ENCODE measurements at places on chromosomes 4 and X.
A peak's percentile ranks its signal among the peaks of the same experiment; 100 is the strongest.

- DNase-seq, result no peak
Observed at GRCh38 chr4:11549525-11549924, 120.8 kb upstream of the HS3ST1 start.

- peak; percentile 40 for DNase-seq
Observed at GRCh38 chr4:186192066-186192612, 772 bp downstream of the CYP4V2 start.

DNA sequence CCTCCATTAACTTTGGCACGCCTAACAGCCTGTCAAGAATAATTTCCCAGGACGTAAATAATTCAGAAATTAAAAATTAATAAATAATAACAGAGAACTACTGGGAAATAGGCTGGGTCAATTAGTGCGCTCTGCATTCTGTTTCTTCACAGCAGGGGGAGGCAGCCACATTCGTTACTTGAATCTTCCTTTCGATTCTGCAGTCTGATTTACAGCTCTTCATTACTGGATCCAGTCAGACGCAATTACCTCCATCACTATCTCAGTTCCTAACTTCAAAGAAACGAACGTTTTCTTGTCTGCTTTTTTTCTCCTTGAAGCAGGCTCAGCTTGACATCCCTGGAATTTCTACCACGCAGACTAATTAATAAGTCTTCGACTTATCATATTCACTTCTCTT is 9.0 kb upstream of the RPL34 start:
- DNase-seq, result peak; percentile 22

DNA sequence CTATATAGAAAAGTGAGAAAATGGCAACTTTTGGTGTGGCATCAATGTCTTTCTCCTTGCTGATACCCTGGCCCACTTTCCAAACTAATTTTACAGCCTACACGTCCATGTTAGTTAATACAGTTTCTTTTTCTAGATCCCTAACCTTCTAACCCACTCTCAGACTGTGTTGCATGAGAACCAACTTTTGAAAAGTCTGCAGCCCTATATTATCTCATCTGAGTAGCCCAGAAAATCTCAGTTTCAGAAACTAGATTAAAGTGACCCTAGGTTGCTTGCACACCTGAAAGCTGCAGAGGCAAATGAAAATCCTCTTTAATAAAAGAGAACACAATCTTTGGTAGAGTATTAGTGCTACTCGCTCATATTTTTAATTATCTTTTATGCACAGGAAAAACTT is 371.6 kb upstream of the EMCN start:
- DNase-seq, result no peak

- no peak for DNase-seq
Observed at GRCh38 chr4:156193800-156194199, 240.1 kb upstream of the CTSO start.

DNA sequence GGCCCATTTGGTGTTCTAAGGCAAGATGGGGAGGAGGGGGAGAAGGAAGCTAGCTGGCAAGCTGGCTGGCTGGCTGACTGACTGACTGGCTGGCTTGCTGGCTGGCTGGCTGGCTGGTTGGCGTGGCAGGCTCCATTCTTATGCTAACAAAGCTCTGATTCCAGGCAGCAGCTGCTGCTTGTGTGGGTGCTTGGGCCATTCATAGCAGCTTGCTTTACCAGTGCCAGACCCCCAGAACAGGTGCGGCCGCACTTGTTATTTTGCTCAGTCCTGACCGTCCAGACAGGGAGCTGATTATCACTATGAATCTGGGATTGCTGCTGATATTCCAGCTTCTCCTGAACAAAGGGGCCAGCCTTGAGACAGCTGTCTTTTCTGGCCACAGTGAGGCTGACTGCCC is 131.2 kb upstream of the PAK3 start:
- no peak for DNase-seq

DNA sequence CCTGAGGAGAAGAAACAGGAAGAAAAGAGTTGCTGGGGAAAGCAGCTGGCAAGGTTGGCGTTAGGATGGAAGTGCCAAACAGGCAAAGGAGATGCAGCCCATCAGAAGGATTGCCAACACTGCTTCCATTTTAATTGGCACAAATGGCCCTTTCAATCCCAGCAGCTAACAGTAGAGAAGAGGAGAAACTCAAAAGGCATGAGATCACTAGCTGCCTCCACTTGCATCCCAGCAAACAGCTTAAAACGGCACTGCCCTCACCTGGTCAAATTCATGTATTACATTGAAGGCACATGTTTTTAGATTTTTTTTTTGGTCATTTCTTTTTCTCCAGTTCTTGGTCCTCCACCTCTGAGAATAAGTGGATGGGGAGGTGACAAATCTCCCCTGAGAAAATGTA is 14.9 kb upstream of the LOC101059915 start:
- peak; percentile 23 for DNase-seq

DNA sequence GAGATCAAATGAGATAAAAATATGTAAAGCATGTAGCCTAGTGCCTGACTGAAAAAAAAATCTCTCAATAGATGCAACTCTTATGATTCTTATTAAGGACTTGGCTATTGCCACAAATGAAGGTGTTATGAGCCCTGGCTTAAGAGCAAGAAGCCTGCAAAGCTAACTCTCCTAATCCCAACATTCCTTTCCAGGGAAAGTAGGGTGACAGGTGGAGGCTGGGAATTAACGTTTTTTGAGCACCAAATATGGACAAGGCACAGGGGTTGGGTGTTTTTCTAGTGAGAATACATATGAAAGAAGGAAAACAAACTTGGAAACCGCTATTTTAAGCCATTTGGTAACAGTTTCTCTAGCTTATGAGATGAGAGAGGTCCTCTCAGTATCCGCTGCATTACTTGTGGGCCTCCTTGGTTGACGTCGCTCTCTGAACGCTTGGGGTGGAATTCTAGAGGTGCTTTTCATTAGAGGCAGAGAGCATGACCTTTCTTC is 2.4 kb downstream of the RHOH start:
- DNase-seq, result no peak

DNA sequence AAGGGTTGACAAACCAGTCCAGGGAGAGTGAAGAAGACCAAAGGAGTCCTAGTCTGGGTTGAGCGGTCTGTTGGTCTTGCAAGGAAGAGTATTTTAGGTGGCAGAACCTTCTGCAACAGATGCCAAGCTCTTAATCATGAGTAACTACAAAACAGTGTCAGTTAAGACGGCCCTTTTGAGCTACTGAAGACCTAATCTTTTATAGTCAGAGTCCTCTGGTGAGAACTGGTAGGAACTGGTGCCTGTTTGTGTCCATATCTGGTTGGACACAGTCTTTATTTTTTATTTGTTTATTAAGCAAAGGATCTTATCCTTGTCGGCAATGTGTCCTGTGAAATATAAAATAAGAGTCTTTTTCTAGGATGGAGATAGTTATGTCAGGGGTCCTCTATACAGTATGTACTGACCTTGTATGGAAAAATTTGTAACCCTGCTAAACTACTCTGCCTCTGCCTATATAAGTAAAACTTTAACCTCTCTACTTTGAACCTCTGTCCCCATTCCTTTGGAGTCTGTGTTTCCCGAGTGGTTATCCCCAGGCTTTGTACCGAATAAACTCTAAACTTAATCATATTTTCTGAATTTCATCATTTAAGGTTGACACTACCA is 47.1 kb downstream of the FAM13A start:
- no peak for DNase-seq

- no peak for DNase-seq
Observed at GRCh38 chr4:32589853-32590252, 1869.7 kb downstream of the PCDH7 start.

GRCh38 chr4:8589336-8589735 is 3.2 kb upstream of the CPZ start:
- DNase-seq, result no peak

GRCh38 chr4:152691761-152692160 is 12.0 kb upstream of the TMEM154 start:
- DNase-seq, result no peak

DNA sequence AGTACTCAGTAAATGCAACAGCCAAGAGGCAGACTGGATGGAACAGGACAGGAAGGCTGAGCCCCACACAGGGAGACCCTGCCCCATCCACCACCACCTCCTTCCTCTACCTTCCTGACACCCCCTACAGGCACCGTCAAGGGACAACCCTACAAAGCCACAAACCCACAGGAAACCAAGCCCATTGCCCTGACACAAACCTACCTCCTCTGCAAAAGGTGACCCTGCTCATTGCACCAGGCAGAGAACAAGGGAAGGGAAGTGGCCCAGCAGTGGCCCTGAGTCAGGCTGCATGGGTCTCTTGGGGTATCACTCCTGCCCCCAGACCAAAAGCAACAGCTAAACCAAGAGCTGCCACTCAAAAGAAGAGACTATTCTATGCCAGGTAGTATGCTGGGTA is 21.0 kb downstream of the JAKMIP1 start:
- DNase-seq, result no peak

DNA sequence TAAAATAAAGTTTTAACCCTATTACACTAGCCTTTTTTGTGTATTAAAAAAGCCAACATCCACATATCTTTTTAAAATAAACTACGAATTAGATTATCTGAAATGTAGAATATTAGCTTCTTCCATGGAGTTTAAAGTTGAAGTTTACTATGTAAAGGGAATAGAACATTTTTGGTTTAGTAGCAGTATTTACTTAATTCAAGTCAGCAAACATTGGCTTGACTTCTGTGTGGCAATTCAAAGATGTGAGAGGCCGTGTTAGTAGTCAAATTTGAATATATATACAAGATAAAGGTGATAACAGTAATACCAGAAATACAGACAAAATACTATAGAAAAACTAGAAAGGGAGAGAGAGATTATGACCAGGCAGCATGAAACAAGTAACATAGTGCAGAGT is 115.1 kb upstream of the IL13RA1 start:
- DNase-seq, result no peak

DNA sequence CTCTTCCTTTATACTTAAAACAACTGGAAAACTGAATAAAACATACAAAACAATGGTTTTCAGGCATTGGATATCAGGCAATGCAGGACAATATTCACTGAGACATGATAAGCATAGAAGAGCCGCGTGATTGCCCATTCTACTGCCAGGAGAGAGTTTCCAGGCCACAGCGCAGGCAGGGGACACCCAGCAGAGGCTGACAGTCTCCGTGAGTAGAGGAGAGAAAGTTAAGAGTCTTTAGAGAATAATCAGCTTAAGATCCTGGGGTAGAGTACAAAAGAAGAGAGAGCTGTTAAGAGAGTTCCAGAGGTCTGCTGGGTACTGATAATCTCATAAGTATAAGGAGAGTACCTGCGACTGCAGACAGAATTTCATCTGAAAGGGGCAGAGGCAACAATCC is 18.4 kb upstream of the FRAS1 start:
- DNase-seq, result no peak

DNA sequence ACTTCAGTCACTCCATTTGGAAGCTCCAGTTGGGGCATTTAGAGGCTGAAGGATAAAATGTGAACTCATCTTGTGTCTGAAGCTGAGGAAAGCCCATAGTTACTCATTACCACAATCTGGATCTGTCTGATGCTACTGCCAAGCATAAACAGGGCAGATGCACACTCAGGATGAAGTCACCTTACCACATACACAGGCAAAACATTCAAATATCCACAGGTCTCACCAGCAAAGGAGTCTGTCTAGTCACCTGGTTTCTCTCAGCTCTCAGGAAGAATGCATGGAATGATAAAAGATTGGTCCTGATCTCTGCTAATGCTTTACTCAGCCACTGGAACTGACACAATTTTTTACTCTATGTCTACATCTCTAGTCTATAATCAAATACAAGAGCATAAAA is 13.0 kb upstream of the ODAPH start:
- DNase-seq, result no peak

GRCh38 chr4:8328866-8329559 is 59.5 kb downstream of the HTRA3 start:
- DNase-seq, result no peak

GRCh38 chrX:147072747-147073146 is 258.2 kb upstream of the CXorf51A start:
- DNase-seq, result no peak

DNA sequence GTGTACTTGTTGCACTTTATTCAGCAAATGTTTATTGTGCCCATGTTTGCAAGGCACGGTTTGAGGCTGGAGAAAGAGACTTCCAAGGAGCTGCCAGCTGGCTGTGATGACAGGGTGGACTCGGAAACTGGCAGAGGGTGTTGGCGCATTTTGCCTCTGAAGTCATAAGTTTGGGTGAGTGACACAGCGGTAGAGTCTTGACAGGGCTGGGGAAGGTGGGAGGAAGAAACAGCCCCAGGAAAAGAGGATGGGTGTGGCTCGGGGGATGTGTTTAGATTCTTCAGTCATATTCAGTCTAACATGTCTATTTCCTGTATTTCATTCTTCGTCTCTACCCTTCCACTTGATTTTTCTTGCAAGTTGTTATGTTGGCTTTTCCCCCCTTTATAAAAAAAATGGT is 77.0 kb upstream of the STOX2 start:
- no peak for DNase-seq

DNA sequence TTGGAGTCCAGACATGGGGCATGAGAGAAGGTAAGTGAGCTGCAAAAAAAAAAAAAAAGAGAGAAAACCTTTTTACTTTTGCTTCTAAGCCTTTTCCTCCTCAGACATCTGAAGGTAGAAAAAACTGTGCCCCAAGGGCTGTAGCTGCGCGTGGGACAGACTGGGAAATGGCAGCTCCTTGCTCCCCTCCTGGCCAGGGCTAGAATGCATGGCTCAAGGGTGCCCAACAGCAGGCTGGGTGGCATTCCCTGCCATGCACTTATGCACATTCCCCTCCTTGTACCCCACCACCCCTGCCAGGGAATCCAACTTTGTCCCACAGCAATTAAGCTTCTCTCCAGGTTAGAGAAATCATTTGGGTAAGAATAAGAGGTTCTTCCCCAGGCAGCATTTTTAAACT is 421.2 kb downstream of the TRAM1L1 start:
- DNase-seq, result no peak

Measured in renal cortex interstitium (tissue), 15 donors.